Fibroblast of lung (primary cell): ENCODE measurements at places on chromosomes 13 and 19. TPM values are rescaled to one million over a fixed set of nuclear protein-coding genes. Genes with fewer than 3 reads are reported as not detected.

DNA sequence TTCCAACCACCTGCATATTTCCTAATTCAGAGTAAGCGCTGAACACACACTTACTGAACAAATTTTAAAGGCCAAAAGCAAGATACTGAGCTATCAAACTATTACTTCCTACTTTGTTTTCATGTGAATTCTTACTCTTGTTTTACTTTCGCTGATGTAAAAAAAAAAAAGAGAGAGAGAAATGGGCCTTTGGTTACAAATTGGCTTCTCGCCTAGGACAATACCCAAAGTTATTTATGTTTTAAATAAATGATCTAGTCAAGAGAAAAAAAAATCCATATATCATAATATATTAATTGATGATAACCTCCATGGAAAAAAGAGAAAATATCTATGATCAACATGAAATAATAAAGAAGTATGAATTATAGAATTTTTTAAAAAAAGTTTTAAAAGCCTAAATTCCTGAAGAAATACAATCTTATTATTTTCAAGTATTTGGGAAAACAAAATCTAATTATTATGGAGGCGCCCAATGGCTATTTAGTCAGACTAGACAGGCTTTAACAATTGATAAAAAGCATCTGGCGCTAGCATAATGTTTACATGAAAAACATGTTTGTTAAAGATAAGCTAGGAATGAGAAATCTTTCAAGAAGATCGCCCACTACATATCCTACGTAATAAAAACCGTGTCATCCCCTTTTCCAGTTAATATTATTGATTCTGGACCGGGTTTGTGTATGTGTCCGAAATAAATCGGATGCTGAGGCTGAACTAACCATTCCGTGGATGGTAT is 9.0 kb downstream of the COL4A1 start:
- peak overlapping the region; percentile 43 for H3K27ac ChIP-seq
- no peaks in the 10 kb centered on the region for H3K27me3 ChIP-seq

GRCh38 chr19:2469102-2469914 is 6.6 kb upstream of the GADD45B start:
- DNase-seq = peak; percentile 58
- no peaks in the 10 kb centered on the region for H3K27me3 ChIP-seq
- no peak overlapping the region for H3K27ac ChIP-seq
- H3K4me3 ChIP-seq = no peak overlapping the region
- H3K36me3 ChIP-seq = no peaks in the 10 kb centered on the region

The CEACAM4 gene
- not detected in 2 replicates for total RNA-seq

DNA sequence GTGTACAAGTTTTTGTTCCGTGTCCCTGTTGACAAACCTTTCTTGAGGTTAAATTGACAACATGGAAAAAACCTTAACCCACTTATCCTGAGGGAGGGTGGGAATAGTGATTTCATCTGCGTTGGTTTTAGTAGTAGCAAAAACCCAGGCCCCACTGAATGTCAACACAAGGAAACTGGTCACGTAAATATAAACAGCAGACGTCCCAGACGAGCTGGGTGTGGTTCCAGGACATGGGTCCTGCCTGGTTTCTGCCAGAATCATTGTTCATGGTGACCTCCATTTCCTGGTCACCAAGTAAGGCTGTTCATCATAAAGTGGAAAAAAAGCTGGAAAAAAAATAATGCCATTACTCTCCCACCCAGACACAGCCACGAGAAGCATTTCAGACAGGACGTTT is 16.9 kb upstream of the F2RL3 start:
- no peak for DNase-seq
- H3K4me1 ChIP-seq = no peaks in the 10 kb centered on the region
- H3K4me3 ChIP-seq = no peak overlapping the region

- peaks cover 2% of the 10 kb centered on the region for H3K36me3 ChIP-seq
- no peaks in the 10 kb centered on the region for H3K4me1 ChIP-seq
- peak overlapping the region; percentile 84 for H3K4me3 ChIP-seq
- DNase-seq = no peak
- no peaks in the 10 kb centered on the region for H3K27me3 ChIP-seq
Measured at GRCh38 chr19:52094526-52095130, 937 bp downstream of the ZNF841 start.

GRCh38 chr13:105220063-105220462 is 1315.4 kb downstream of the EFNB2 start:
- peak; percentile 71 for DNase-seq
- no peaks in the 10 kb centered on the region for H3K27me3 ChIP-seq
- no peak overlapping the region for H3K4me3 ChIP-seq
- H3K36me3 ChIP-seq = no peaks in the 10 kb centered on the region

GRCh38 chr19:28889941-28890670 is 322.8 kb downstream of the UQCRFS1 start:
- H3K4me1 ChIP-seq = no peaks in the 10 kb centered on the region
- H3K4me3 ChIP-seq = no peak overlapping the region
- no peaks in the 10 kb centered on the region for H3K36me3 ChIP-seq
- no peaks in the 10 kb centered on the region for H3K27me3 ChIP-seq
- H3K27ac ChIP-seq = no peak overlapping the region
- DNase-seq = no peak

GRCh38 chr19:46133777-46134241 is 9.3 kb upstream of the IGFL3 start:
- peak; percentile 21 for DNase-seq
- H3K27ac ChIP-seq = peak overlapping the region; percentile 83
- no peak overlapping the region for H3K4me3 ChIP-seq
- H3K36me3 ChIP-seq = no peaks in the 10 kb centered on the region
- H3K4me1 ChIP-seq = peaks cover 6% of the 10 kb centered on the region

DNA sequence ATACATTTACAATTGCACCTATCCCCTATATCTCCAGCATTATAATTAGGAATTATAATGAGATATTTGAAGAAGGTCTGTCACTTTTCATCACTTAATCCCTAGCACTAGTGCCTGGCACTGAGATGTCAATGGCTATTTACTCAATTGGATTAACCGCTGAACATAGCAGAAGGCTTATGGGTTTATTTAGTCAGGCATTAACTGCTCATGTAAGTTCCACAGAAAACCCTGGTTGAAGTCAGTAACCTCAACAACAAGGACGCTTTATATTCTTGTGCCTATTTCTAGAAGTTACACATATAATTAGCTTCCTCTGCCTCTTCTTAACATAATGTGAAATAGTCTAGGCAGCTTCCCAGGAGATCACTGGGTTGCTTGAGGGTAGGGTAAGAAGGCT is 107.5 kb upstream of the POSTN start:
- H3K27me3 ChIP-seq = no peaks in the 10 kb centered on the region
- no peaks in the 10 kb centered on the region for H3K36me3 ChIP-seq
- H3K27ac ChIP-seq = no peak overlapping the region
- H3K4me1 ChIP-seq = peaks cover 3% of the 10 kb centered on the region

- no peak overlapping the region for H3K4me3 ChIP-seq
- no peaks in the 10 kb centered on the region for H3K27me3 ChIP-seq
- no peaks in the 10 kb centered on the region for H3K4me1 ChIP-seq
- H3K27ac ChIP-seq = no peak overlapping the region
- no peak for DNase-seq
Measured at GRCh38 chr13:111850458-111850857, 216.5 kb upstream of the SOX1 start.

The PRSS57 gene
- not detected in 2 replicates for total RNA-seq

- H3K27ac ChIP-seq = no peak overlapping the region
- H3K36me3 ChIP-seq = no peaks in the 10 kb centered on the region
- peaks cover 49% of the 10 kb centered on the region for H3K27me3 ChIP-seq
- DNase-seq = no peak
- H3K4me1 ChIP-seq = no peaks in the 10 kb centered on the region
Measured at GRCh38 chr19:41924151-41925145, 3.8 kb downstream of the ERFL start.

The ZNF835 gene
- total RNA-seq = 3.3 and 3.6 TPM in 2 replicates

The SPART gene
- 93.0 and 112 TPM in 2 replicates for total RNA-seq

GRCh38 chr13:37833411-37833810 is 36.2 kb downstream of the TRPC4 start:
- H3K4me3 ChIP-seq = no peak overlapping the region
- H3K27me3 ChIP-seq = no peaks in the 10 kb centered on the region
- H3K4me1 ChIP-seq = no peaks in the 10 kb centered on the region
- H3K27ac ChIP-seq = no peak overlapping the region

The KLK13 gene
- total RNA-seq = not detected in 2 replicates

DNA sequence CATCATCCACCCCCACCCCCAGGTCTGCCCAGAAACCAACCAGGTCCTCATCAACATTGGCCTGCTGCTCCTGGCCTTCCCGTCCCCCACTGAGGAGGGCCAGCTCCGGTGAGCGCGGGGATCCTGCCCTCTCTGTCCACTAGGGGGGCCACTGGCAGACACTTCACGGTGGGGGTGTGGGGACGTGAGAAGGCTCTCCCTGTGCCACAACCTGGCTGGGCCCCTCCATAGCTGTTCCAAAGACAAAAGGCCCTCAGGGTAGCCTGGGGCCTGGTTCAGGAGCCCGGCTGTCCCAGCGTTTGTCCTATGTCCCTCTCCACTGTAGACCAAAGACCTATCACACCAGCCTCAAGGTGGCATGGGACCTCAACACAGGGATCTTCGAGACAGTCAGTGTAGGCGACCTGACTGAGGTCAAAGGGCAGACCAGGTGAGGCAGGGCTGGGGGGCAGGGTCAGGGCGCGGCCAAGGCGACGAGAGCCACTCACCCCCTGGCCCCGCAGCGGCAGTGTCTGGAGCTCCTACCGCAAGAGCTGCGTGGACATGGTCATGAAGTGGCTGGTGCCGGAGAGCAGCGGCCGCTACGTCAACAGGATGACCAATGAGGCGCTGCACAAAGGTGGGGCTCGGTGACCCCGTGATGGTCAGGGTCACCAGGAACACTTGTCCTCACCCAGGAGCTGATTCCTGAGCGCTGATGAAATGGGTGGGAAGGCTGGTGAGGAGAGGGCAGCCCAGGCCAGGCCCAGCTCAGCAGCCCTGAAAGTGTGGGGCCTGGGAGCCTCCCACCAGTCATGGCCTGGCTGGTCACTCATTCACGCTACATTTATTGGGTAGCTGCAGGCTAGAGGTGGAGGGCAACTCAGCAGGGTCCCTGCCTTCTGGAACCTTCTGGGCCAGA is 7.9 kb downstream of the DCAF15 start:
- no peaks in the 10 kb centered on the region for H3K4me1 ChIP-seq
- no peak overlapping the region for H3K27ac ChIP-seq
- no peaks in the 10 kb centered on the region for H3K27me3 ChIP-seq
- H3K36me3 ChIP-seq = peaks cover 37% of the 10 kb centered on the region
- no peak for DNase-seq

- H3K4me1 ChIP-seq = peaks cover 4% of the 10 kb centered on the region
- no peak overlapping the region for H3K27ac ChIP-seq
- no peaks in the 10 kb centered on the region for H3K36me3 ChIP-seq
- H3K4me3 ChIP-seq = no peak overlapping the region
- DNase-seq = peak; percentile 42
Measured at GRCh38 chr13:41649659-41650058, 192.3 kb downstream of the RGCC start.

- H3K27me3 ChIP-seq = no peaks in the 10 kb centered on the region
- peak; percentile 47 for DNase-seq
- H3K27ac ChIP-seq = no peak overlapping the region
- H3K4me1 ChIP-seq = no peaks in the 10 kb centered on the region
- H3K4me3 ChIP-seq = no peak overlapping the region
Measured at GRCh38 chr13:71169180-71169579, 697.8 kb downstream of the DACH1 start.
